ENCODE measurements at places on chromosomes 7 and 10.

GRCh38 chr10:103584216-103585010 is 90.9 kb downstream of the NEURL1 start:
- DNase-seq = peak; percentile 82

DNA sequence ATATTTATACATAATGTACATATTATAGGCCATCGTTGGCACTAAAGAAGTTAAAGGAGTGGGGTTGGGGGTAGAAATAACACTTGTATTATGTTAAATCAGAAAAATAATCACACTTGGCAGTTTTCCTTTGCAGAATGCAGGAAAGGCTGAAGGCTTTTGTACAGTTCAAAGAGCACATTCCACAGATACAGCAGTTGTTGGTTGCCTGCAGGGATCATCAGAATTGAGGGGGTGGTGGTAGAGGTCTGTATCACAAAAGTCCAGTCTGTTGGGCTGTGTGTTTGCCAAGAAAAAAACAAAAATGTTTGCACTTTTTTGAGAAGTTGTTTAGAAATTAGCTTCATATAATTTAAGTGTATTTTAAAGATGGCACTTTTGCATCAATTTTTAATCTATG is 231.8 kb upstream of the FOXP2 start:
- DNase-seq = no peak

DNA sequence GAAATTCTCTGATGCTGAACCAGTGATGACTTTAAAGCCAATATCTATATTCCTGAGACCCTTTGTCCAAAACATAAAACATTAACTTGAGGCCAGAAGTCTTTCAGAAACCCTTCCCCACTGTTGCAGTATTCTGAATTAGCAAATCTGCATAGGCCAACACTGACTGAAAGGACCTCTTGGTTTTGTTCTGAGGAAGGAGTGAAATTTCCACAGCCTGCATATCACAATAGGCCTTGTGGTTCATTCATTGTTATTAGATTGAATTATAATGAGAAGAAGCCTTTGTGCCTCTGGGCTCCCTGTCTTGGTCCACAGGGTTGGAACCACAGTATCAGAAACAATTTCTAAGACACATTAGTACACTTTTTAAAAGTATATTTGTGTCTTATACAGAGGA is 90.3 kb downstream of the CCNY start:
- no peak for DNase-seq

GRCh38 chr7:1123715-1124114 is 35.8 kb downstream of the GPER1 start:
- no peak for DNase-seq

DNA sequence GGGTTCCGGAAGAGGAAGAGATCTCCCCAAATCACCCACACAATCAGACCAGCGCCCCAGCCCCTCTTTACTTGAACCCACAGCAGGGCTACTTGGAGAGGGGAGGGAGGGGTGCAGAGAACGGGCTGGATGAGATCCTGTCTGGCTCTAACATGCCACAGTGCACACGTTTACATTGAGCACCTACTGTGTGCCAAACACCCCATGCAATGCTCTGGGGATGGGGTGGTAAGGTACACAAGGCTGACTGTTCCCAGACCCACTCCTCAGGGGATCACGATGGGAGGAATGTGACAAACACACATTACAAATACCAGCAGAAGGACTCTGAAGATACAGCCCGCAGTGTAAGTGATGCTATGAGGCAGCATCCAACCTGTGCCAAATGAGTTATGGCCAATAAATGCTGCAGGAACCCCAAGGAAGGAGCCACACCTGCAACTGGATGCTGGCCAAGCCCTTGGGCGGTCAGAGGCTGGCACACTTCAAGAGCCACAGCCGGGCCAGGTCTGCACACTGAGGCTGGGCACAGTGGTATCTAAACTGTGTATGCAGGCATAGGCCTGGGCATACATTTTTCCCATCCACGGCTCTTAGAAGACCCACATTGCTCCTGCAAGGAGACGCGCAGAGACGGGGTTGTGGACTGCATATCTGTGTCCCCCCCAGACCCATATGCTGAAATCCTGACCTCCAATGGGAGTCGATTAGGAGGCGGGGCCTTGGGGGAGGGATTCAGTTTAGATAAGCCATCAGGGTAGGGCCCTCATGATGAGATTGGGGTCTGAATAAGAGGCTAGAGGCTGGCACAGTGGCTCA is 6.4 kb downstream of the SPOCK2 start:
- no peak for DNase-seq

- DNase-seq = no peak
These were observed 466.1 kb downstream of the GRID1 start for GRCh38 chr10:85900487-85900886.

- no peak for DNase-seq
These were observed 80.3 kb upstream of the RET start for GRCh38 chr10:42996588-42996987.

- no peak for DNase-seq
These were observed 24.1 kb upstream of the EPC1 start for GRCh38 chr10:32371101-32371500.

DNA sequence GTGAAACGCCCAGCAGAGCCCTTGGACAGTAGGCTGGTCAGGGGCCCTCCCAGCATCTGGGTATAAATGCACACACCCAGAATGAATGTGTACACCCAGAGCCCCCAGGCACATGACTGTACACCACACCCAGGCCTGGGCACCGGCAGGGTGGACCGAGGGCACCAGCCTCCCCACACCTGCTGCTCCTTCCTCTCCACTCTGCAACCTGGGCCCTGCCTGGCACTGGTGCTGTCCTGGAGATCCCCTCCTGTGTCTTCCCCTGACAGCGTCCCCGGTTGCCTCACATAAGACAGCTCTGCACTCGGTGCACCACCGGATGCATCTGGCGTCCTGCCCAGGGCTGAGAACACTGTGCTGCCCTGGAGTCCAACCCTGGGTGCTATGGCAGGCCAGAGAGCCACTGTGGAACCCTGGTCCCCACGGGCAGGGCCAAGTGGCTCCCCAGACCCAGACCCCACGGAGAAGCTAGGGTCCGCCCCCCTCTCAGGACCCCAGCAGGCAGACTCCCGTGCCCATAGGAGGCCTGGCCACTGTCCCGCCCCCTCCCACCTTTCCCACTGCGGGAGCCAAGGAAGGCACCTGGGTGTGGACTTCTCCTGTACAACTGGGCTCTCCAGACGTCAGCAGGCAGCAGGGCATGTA is 6.6 kb downstream of the RASGEF1A start:
- peak; percentile 2 for DNase-seq

DNA sequence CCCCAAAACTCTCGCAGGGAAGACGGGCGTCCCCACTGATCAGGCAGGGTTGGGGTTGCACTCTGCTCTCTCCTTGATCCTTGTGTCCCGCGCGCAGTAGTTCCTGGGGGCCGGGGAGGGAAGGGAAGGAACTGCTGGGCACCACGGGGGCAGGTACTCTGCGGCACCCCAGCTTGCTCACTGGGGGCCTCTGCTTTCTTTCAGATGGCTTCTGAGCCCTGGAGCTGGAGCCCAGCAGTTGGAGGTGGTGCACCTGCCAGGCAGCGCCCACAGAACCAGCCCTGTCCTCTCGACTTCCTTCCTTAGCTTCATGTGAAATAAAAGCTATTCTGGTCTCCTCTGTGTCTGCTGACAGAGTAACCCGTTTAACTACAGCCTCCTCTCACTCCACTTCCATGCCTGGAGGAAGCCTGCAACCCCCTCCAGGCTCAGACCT is 12.2 kb downstream of the PLAC9 start:
- DNase-seq = peak; percentile 19

DNA sequence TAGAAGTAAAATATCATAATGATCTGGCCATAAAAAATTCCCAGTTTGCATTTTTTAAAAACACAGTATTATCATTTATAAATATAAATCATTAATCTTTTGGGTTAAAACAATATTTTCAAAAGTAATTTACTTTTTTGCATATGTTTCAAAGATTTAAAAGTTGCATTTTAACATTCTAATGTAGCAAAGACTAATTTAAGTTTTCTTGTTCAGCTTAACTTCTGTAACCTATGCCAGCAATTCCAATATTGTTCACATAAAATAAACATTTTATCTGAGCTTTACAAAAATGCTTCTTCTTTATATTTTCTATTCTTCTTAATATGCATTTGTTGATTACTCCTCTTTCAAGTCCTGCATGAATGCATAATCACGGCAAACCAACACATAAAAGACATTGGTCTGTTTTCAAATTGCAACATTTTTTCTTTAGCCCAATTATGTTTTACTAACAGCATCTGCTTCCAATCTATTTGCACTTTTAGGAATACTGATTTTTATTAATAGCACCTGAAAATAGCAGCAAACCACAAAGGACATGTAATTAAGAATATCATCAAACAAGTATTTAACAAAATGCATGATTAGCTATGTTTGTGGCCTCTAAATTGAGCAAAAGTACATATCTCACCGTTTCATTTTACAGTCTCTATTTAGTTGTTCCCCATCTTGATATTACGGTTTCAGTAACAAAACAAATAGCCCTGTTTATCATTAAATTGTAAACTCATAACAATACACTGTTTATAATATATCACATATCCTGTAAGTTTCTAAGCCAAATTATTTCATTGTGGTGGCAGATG is 286.9 kb upstream of the NFE2L3 start:
- DNase-seq = no peak

DNA sequence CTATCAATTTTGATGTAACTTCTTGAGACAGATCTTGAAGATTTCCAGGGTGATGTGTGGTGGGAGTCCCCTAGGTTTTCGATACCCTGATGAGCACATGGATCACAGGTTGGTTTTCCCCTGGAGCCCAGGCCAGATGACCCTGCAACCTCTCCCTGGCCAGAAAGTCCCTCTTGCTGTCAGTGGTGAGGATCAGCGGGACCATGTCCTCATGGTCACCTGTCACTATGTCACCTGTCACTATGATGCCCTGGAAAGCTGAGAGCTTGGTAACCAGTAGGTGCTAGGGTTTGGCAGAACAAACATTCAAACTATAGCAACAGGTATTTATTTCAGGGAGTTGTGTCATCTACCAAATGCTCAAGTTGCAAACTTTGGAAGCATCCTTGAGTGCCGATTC is 197.9 kb downstream of the ARHGAP12 start:
- DNase-seq = no peak

- DNase-seq = no peak
These were observed 281.0 kb downstream of the RPS24 start for GRCh38 chr10:78314651-78315050.

DNA sequence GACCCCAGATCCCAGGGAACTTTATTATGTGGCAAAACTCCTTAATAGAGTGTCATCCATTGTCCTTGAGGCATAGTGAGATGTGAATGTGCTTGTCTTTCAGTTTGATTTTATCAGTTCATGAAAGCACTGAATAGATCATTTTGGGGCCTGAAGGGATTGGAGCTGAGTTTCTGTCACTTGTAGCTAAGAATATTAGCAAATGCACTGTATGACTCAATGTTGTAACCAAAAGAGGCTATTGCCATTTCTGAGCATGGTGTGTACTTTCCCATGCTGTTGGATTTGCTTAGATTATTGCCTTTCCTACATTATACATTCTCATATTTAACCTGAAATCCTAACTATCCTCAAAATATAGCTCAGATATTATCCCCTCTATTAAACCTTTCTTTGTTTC is 130.4 kb downstream of the PRKG1 start:
- DNase-seq = no peak

- no peak for DNase-seq
These were observed 17.8 kb upstream of the IFIT2 start for GRCh38 chr10:89283936-89284475.

DNA sequence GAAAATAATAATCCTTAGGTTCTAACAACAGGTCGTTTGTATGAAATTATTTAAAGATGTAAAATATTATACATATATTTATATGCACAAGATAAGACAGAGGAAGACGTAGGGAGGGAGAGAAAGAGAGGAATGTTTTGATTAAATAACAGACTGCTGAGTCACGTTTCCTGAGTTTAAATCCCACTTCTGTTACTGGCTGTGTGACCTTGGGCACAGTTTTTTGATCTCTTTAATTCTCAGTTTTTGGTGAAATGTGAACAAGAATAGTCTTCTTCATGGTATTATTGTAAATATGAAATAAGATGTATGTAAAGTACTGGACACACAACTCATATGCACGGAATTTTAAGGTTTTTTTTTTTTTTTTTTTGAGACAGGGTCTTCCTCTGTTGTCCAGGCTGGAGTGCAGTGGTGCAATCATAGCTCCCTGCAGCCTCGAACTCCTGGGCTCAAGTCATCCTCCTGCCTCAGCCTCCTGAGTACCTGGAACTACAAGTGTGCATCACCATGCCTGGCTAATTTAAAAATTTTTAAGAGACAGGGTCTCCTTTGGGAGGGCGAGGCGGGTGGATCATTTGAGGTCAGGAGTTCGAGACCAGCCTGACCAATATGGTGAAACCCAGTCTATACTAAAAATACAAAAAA is 42.6 kb downstream of the BAMBI start:
- no peak for DNase-seq

DNA sequence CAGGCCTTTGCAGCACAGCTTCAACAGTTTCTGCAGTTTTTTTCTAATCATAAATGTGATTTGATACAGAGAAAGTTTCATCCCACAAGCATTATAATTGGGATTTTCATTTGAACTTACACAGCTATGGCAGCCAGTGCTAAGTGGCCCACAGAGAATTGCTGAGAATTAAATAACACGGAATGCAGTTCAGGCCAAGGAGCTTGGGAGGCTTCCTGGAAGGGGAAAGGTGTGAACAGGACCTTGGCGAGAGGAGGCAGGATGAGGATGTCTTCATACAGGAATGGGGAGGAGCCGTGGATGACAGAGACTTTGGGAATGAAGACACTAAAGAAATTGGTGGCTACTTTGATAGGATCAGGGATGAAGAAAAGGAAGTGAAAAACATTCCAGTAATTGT is 95.3 kb downstream of the ZNF22 start:
- no peak for DNase-seq

DNA sequence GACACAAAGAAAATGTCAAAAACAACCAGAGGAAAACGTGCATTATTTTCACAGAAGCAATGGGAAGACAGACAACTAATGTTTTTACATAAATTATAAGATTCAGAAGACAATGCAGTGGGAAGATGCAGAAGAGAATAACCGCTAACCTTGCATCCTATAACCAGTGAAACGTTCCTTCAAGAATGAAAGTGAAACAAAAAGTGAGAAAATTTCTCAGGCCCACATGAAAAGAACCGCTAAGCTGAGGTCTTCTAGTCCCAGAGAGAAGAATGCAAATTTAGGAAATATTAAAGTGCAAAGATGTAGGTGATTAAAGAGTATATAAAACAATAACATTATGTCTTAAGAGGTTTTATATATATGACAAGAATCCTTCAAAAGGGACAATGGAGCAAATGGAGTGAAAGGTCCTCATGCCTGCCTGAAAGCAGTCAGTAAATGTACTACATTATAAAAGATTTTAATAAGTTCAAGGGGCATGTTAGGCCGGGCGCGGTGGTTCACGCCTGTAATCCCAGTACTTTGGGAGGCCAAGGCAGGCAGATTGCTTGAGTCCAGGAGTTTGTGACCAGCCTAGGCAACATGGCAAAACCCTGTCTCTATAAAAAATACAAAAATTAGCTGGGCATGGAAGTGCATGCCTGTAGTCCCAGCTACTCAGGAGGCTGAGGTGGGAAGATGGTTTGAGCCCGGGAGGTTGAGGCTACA is 43.1 kb upstream of the DDC start:
- DNase-seq = no peak

DNA sequence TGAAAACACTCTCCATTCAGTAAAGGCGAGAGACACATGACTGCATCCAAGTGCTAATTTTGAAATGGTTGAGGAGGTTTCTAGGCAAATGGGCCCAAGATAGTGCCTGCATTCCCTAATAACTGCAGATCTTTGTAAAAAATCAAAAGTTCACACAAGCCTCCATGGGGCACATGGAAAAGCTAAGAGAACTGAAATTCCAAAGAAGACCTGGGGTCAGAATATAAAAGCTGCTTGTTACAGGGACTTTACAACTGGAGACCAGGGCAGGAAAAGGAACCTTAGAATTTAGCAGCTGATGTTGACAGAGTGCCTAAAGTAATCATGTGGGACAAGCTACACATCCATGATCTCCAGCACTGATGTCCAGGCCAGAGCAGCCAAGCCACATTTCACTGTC is 10.0 kb upstream of the ABI1 start:
- no peak for DNase-seq

All from germinal center (tissue), 1 donor.